ENCODE measurements at places on chromosomes 1 and 21.

GRCh38 chr1:106249365-106249764, 807.1 kb upstream of the PRMT6 start:
- DNase-seq = no peak

GRCh38 chr1:208141610-208142192, 102.5 kb downstream of the PLXNA2 start:
- no peak for DNase-seq

DNA sequence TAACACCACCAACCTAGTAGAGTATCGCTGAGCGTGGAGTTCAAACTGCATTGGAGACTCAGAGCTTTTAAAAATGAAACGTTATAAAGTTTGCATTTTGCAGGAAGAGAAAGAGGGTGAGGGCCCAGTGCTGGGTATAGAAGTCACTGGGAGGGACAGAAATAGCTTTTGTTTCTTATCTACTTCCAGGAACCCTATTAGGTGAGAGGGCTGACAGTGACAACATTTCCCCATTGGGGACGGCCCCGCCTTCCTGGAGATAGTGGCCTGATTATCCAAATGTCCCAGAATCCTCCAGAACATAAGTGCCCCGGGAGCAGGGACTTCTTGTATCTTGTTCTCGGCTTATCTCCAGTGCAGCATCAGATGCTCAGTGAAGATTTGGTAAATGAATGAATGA, 574.9 kb downstream of the PTPRU start:
- no peak for DNase-seq

GRCh38 chr1:1527092-1527816, 13.2 kb downstream of the TMEM240 start:
- DNase-seq = no peak

- no peak for DNase-seq
Observed at GRCh38 chr1:70902211-70902610, 145.4 kb downstream of the PTGER3 start.

DNA sequence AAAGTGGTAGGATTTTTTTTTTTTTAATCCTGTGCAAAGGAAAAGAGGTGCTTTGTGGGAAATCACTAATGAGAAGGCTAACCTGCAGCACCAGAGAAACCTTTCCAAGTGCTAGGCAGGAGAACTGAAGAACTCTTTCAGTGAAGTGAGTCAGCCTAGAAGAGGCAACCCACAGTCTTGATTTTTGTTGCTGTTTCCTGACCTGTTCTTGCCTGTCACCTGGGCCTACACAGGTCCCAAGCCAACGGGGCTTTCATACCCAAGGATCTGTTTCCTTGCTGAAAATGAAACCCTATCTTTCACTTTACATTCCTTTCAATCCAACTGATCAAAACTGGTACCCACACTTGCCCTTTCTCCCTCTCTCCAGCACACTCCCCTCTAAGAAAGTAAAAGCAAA, 7.1 kb upstream of the IKBKE start:
- DNase-seq = no peak

DNA sequence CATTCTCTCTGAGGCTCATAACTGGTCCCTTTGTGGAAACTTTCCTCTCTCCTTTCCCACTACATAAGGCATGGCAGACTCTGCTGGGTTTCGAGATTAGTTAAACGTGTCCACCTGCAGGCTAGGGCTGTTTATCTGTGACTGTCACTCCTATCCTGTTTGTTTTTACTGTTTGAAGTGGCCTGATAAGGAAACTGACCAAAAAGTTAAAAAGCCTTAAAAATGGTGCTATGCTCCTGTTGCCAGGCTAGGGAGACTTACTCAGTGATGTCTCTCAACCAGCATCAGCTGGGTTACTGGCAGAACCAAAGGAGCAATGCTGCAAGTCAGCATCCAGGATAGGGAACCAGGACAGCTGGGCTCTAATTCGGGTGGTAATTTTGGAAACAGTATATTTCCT, 3.9 kb downstream of the PIGV start:
- DNase-seq = no peak

DNA sequence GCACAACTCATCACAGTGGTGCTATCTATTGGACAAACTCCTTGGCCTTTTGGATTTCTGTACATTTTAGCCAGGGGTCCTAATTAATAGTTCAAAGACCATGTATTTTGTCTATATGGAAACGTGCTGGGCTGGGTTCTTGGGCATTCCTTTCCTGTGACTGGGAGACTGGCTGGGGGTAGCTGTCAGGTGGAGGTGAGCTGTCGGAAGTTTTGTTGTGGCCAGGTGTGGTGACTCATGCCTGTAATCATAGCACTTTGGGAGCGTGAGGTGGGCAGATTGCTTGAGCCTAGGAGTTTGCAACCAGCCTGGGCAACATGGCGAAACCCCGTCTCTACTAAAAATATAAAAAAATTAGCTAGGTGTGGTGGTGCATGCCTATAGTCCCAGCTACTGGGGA, 392.4 kb downstream of the RPS6KC1 start:
- no peak for DNase-seq

GRCh38 chr1:23627069-23627735, 64.4 kb upstream of the RPL11 start:
- no peak for DNase-seq

DNA sequence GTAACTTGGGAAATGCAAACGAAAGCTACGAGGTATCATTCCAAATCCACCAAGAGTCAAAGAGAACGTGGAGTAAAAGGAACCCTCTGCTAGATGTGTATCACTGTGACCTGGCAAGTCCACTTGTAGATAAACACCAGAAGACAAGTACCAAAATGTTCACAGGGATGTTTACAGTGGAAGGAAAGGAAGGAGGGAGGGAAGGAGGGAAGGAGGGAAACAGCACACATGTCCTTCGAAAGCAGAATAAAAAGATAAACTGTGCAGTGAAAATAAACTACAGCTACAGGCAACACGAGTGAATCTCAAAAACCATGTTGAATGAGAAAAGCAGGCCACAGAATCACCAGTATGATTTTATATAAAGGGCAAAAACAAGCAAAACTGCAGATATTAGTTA, 59.9 kb downstream of the TP53BP2 start:
- DNase-seq = no peak

- no peak for DNase-seq
Observed at GRCh38 chr1:156643049-156643777, 1.3 kb downstream of the BCAN start.

- peak; percentile 26 for DNase-seq
Observed at GRCh38 chr1:228955691-228956090, 220.4 kb downstream of the RHOU start.

- no peak for DNase-seq
Observed at GRCh38 chr21:44509539-44509938, 30.5 kb downstream of the KRTAP10-1 start.

GRCh38 chr1:216175714-216176113, 247.5 kb downstream of the USH2A start:
- DNase-seq = no peak

- DNase-seq = peak; percentile 79
Observed at GRCh38 chr1:230825761-230826160, 42.6 kb downstream of the C1orf198 start.

GRCh38 chr1:183282101-183282855, 96.2 kb downstream of the LAMC2 start:
- DNase-seq = peak; percentile 71

DNA sequence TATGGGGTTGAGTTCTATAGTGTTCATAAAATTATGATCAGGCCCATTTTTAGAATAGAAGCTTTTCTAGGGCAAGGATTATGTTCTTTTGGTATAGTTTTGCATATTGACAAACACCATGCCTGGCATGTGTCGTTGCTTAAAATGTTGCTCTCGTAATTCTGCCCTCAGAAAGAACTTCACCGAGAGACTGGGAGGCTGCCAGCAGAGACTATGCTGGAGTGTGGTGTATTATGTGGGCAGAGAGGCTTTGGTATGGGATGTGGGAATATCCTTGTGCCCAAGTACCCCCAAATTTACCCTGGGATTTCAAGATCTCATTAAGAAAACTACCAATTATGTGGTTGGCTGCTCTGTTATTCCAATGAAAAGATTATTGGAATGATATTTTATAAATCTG, 27.9 kb downstream of the PGM1 start:
- DNase-seq = no peak

- no peak for DNase-seq
Observed at GRCh38 chr1:208211921-208212843, 32.0 kb downstream of the PLXNA2 start.

GRCh38 chr1:8439015-8439702, 121.2 kb downstream of the SLC45A1 start:
- DNase-seq = no peak

DNA sequence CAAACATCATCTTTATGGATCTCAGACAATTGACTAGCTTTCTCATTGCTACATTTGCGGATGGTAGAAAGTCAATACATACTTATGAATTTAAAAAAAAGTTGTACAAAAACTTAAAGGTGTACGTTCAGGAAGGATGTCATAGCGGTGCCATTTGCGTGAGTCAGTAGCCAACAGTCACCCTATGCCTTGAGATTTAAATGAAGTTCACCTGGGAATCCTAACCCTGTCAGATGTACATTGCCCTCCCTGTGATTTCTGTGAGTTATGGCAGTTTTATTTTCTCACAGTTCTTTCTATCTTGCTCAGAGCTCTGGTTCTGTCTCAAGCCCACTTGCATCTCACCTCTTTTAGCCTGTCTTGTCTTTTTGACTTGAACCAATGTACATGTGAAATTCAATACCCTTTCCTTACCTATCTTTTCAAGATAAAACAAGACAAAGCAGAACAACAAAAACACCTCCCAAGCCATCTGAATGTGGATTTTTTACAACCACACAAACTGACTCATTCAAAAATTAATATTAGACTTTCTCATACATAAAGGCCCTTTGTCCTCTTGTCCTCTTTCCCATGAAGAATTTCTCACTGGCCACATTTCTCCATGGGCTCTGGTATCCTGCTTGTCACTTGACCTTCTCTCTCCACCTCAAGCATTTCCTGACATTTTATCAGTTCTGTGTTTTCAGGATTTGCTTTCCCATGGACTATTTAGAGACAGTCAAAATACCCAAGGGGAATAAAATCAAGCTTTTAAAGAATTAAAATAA, 25.3 kb upstream of the ZNF697 start:
- DNase-seq = no peak

- DNase-seq = peak; percentile 53
Observed at GRCh38 chr1:53371121-53371666, 43.3 kb upstream of the LRP8 start.

Data from coronary artery (tissue), 2 donors.